NCI-H82 (cell line): ENCODE measurements at places on chromosomes 3 and 15.

DNA sequence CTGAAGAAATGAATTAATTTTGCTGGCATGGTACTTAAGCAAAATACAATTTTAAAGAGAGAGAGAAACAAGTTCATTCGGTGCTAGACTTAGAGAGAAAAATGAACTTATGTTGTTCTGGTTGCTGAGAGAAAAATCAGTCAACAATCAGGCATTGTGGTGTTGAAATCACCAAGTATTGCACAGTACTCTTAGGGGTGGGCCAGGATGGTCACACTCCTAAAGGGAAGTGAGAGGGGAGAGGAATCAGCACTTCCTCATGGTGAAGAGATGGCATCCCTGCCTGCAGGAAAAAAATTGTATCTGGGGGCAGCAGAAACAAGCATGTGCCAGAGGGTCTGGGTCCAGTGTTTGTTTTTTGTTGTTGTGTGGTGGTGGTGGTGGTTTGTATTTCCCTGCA is 7.0 kb upstream of the DMXL2 start:
- no peak for DNase-seq

DNA sequence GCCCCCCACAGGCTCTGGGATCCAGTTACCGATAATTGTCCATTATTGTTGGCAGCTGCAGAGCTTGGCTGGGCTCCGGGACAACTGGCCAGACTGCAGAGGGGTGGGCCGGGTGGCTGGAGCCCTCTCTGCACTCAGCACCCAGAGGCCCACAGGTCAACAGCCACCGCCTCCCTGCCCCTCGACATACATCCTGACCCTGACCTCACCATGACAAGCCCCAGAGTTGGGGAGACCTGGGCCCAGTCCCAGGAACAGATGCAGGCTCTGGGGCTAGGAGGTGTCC is 22.4 kb downstream of the PTH1R start:
- no peak for DNase-seq

DNA sequence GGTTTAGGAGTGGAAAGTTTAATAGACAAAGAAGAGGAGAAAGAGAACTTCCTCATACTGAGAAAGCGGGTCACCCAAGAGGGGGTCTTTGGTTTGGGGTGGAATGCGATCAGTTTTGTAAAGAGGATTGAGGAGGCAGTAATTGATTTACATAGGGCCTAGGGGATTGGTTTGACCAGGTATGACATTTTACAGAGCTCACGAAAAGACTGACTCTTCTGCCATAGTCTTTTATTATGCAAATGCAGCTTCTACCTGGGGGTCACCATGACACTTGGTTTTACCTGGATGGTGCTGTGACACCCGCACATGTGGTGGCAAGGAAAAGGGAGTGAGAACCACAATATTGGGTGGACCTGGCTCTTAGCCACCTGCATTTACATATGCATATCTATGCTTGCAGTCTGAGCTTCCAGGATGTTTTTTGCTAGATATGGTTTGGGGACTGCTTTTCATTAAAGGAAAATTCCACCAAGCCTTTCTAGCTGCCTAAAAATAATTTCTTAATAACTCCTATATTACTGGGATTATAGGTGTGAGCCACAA is 6.9 kb upstream of the NME9 start:
- no peak for DNase-seq

DNA sequence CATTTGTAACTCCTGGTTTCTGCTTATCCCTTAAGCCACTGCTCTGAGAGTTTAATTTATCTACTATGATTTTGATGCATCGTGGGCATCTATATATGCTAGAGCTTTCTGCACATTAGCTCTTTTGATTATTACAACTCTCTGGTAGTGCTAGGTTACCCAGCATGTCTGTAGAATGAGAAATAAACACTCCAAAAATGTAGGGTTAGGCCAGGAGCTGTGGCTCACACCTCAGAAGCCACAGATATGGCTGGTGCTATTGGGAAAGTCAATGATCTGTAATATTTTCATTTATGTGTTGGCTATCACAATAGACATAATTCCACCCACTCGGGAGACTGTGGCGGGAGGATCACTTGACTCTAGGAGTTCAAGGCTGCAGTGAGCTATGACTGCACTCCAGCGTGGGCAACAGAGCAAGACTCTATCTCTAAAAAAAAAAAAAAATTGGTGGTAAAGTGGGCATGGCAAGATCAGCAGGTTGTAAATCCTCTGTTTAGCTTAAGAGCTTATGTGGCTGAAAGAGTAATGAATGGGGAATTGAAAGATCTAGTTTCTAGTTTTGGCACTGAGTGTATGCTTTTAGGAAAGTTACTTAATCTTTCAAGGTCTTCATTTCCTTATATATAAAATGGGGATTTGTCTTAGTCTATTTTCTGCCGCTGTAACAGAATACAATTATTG is 6.3 kb downstream of the TIGIT start:
- DNase-seq = no peak

DNA sequence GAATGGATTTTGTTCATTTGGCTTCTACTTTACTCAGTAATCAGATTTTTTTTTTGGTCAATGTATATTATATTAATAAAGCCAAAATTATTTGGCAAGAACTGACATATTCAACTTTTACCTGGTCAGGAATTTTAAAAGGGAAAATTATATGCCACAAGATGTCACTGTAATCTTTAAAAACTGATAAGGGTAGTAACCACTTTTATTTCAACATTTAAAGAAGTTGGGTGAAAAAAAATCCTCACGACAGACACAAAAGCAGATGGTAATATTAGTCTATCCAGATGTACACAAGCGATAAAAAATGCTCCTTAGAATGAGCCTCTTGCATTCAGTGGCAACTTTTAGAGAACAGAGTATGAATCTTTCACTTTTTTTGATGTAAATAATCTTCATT is 101.9 kb downstream of the SERPINI1 start:
- no peak for DNase-seq

- DNase-seq = no peak
Measured at GRCh38 chr15:31399544-31400171, 73.0 kb downstream of the KLF13 start.

GRCh38 chr3:127158614-127159229 is 34.2 kb upstream of the PRR23E start:
- peak; percentile 67 for DNase-seq

GRCh38 chr3:75983609-75984290 is 198.4 kb upstream of the ZNF717 start:
- DNase-seq = peak; percentile 3

- no peak for DNase-seq
Measured at GRCh38 chr3:36560685-36561084, 180.4 kb downstream of the STAC start.

GRCh38 chr15:86267892-86268291 is 188.2 kb downstream of the AGBL1 start:
- no peak for DNase-seq

- DNase-seq = no peak
Measured at GRCh38 chr3:101484805-101485620, 28.0 kb downstream of the SENP7 start.

GRCh38 chr3:59432665-59433064 is 382.8 kb upstream of the CFAP20DC start:
- DNase-seq = no peak

DNA sequence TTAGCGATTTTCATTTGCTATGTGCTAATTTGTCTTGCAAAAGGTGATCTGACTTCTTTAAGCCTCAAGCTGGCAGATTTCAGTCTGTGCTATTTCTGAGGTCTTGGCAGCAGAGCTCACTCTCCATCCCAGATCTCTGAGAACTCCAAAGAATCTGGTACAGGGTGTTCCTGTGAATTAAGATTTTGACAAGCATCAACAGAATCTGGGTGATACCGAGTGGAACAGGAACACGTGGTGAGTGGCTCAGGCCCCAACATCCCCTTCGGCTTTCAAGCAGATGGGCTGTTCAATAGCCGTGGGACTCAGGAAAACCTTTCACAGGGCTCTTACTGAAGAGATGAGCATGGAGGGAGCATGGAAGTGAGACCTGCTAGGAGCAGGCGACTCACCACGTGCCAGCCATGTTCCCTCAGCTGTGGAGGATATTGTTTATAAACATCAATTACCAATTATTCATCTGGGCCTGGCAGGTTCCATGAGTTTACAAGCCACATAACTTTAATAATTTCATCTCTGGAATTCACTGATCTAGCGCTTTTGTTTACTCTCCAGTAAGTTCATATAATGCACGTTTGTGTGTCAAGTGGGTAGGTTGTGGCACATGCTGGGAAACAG is 103.4 kb upstream of the SELENOK start:
- DNase-seq = no peak

- peak; percentile 95 for DNase-seq
Measured at GRCh38 chr3:133040696-133041523, 2.7 kb downstream of the TMEM108 start.

GRCh38 chr3:187571701-187572100 is 98.5 kb downstream of the SST start:
- DNase-seq = no peak
